ENCODE measurements at places on chromosomes 6 and 20.

GRCh38 chr6:72589096-72589495 is 32.8 kb upstream of the KCNQ5 start:
- peak; percentile 67 for DNase-seq

GRCh38 chr6:136464148-136464547 is 86.1 kb downstream of the MAP7 start:
- DNase-seq, result no peak

DNA sequence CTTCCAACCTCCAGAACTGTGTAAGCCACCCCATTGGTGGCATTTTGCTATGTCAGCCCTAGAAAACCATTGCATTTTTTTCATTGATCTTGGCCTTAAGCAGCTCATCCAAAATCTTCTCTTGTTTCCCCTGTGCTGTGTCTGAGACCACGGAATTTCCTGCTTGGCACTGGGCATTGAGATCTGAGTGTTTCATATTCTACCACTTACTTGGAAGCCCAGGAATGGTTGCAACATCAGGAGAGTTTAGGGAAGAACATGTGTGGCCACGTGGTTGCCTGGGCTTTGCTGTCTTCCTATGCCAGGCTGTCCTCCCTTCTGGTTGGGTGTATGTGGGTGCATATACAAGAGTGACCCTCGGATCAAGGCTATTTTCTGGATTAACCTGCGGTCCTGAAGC is 139.3 kb upstream of the PMEPA1 start:
- DNase-seq, result no peak

- DNase-seq, result no peak
Observed at GRCh38 chr6:52098721-52099120, 11.3 kb upstream of the PKHD1 start.

DNA sequence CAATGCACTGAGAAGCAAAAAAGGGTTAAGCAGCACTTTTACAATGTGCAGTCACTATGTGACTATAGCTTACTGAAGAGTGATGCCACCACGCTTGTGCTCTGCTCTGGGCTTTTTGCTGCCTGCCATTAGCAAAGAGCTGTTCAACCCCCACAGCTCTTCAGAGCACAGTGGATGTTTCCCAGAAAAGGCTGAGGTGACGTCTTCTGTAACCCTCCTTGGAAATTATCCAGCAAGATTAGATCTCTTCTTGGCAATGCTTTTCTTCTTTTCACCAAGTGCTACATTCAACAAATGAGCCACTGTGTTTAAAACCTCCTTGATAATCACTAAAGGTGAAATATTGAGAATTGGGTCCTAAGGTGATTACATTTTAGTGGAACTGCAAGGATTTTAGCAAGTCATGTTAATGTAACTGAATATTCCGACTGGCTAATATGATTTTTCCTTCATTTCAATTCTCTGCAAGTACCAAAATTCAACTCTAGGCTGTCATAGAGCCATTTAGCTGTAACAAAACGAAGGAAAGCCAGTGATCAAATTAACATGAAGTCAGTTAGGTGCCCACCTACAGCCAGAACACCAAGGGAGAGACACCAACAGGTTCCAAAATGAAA is 34.9 kb downstream of the ELOVL5 start:
- DNase-seq, result no peak

All from NCI-H446 (cell line).